ENCODE measurements at places on chromosomes 3 and 15.

DNA sequence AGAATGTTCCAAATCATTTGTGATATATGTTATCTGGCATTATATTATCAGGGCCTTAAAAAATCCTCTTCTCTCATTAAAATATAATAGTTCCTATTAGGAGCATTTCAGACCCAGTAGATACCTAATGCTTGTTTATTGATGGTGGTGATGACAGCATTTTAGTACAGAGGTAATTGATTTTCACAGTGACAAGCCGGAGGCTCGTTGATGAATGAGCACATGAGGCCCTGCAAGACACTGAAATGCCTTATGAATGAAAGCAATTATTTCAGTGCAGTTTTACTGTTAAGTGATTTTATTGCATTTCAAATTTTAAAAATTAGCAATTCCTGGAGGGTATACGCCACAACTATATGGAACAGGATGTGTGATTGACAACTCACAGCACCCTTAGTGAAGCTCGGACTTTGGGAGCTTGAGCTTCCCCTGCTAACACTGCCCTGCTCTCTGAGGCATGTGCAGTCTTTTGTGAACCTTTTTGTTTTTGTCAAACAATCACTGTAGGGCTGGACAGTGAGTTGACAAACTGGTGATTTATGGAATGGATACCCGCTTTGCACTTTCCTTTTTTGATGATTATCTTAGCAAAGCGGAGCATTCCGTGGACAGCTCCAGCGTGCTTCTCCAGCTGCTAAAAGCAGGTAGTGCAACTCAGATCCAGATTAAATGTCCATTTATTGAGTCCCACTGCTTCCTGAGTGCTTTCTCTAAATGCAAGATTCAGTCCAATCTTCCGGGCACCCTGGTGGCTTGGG is 187.0 kb upstream of the ATP10A start:
- no peak for DNase-seq

DNA sequence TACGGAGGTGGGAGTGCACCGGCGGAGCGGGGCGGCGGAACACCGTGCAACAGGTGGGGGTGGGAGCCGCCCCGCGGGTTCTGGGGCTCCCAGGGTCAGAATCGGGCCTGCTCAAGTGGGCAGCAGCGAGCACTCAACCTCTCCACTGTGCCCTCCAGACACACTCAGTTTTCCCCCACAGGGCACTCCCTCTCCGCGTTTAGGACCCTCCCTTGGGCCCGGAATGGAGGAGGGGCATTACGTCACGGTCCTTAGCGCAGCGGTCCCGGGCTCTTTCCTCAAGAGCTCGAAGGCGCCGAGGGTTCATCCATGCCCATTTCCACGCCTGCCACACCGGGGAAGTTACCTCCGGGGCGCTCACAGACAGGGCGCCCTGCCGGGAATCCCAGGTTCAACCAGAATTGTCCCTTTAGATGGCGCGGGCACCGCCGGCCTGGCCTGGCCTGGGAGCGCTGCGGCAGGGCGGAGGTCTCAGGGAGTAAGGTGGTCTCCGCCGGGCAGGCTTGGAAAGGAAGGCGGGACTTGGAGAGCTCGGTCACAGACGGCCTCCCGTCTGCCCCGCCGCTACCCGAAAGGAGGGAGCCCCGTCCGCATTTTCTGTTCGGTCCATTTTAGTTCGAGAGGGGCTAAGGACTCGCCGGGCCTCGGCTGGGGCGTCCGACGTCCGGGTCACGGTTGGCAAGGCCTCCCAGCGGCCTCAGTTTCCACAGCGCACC is 5.1 kb downstream of the RNU6-1 start:
- DNase-seq, result no peak

DNA sequence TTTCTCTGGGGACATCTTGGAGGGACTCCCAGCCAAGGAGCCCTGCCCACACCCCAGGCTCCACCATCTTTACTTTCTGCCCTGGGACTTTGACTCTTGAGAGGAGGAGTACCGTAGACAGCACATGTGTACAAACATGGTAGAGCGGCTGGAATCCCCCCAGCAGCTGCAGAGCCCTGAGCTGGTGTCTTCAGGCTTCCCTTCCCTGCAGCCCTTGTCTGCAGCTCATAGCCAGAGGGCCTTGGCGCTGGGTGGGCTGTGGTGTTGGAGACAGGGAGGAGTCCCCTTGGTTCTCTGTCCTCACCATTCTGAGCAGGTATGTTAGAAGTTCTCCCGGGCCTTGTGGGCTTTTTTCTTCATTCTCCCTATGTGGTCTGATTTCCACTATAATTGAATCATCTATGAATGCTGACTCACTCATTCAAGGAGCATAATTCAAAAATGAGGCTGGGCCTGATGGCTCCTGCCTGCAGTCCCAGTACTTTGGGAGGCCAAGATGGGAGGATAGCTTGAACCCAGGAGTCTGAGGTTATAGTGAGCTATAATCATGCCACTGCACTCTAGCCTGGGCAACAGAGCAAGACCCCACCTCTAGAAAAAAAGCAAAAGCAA is 97.8 kb upstream of the MEF2A start:
- no peak for DNase-seq

GRCh38 chr15:69559440-69560190 is 107.0 kb downstream of the RPLP1 start:
- no peak for DNase-seq

DNA sequence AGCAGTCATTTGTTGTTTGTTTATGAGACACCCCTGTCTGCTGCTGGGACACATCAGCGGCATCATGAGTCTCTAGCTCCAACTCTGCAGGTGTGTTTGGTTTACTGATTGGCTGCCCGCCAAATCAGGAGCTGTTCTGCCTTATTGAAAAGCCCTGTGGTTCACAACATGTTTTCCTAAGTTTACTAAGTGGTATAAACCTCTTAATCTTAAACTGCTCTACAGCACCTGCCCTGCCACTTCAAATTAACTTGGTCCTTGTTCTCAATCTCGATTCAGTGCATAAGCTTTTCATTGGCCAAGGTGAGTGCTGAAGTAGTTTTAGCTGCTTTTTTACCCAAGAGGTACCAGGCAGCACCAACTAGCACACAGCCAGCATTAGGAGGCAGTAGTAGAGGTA is 77.8 kb upstream of the WDR72 start:
- no peak for DNase-seq

GRCh38 chr15:101307897-101308603 is 13.0 kb upstream of the SNRPA1 start:
- DNase-seq, result no peak

- DNase-seq, result no peak
Observed at GRCh38 chr15:23694592-23694991, 7.5 kb upstream of the NDN start.

- DNase-seq, result no peak
Observed at GRCh38 chr3:185677146-185677829, 91.2 kb downstream of the SENP2 start.

DNA sequence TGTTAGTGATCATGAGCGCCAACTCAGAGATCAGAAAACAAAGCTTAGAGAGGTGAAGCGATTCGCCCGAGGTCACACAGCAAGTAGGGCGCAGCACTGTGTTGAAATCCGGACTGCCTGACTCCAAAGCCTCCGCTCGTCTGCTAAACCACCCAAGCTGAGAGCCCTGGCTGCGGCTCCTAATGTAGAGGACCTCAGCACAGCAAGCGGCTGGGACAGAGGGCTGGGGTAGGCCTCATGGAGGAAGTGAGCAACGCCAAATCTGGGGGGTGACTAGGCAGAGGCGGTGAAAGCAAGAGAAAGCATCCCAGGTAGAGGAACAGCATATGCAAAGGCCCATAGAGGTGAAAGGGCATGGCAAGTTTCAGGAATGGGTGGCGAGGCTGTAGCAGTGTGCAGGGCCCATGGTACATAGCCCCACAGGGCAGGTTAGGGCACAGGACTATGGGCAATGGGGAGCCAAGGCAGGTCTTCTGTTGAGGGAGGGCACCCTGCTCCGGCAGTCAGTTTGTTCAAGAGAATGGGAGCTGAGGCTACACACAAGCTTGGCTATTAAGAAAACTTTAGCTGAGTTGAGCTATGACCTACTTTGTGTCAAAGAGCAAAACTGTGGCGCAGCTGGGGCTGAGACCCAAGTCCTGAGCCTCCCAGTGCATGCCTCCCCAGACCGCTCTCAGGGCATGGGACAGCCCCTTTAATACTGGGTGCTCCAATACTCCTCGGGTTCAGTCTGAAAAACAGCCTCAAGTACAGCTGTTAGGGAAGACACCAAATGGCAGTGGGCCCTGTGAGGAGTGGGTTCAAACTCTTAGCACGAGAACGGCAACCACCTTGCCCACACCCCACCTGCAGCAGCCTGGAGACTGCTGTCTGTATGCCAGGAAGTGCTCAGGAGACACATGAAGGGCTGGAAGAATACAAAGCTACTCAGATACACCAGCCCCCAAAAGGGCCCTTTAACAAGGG is 988 bp upstream of the CFAP92 start:
- no peak for DNase-seq

- DNase-seq, result no peak
Observed at GRCh38 chr15:57609805-57610529, 18.3 kb downstream of the MYZAP start.

DNA sequence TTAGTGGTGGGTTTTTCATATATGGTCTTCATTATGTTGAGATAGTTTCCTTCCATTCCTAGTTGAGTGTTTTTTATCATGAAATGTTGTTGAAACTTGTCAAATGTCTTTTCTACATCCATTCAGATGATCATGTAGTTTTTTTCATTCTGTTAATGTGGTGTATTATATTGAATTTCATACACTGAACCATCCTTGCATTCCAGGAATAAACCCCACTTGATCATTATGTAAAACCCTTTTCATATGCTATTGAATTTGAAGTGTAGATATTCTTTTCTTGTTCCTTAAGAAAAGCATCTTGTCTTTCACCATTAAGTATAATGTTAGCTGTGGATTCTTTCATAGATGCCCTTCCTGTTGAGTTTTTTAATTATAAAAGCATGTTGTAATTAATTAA is 42.9 kb downstream of the PIAS1 start:
- no peak for DNase-seq

- no peak for DNase-seq
Observed at GRCh38 chr3:21979706-21980105, 228.7 kb upstream of the ZNF385D start.

DNA sequence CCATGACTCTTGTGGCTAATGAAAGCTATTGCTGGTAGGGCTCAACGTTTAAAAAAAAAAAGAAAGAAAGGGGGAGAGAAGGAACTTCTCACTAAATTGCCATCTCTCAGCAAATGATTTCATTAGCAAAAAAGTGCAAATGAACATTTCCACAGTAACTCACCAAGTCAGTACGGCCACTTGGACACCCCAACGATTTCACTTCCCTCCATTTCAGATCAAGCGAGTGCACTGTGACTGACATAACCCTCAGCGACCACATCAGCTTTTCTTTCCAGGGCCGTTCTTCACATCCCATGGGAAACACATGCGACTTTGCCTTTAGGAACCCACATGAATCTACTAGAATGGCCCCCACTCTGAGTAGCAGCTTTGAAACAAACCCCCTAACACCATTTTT is 71.6 kb downstream of the OSBPL10 start:
- no peak for DNase-seq

DNA sequence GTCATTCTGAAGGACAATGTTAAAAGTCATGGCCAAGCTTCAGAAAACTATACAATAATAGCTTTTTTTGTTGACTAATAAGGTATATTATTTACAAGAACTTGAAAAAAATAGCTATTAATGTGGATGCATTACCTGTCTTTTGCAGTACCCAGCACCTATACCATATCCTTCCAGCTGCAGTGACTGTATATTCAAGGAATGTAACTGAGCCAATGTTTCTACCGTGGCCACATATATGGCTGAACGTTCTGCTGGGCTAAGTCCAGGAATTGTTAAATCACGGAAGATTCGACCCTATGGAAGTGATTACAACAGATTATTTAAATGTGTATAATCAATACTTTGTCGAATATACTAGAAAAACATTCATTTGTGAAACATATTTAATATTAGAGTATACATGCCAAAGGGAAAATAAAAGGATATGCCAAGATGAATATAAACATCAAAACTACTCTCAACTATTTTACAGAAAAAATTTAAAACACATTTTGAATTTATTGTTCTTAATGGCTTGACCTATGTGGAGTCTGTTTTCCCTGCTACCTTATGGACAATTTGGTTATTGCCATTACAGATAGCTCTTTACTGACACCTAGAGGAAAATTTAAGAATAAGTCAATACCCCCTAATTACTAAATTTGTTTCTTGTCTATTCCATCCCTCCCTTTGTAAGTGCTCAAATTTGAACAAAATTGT is 17.6 kb downstream of the ACAD11 start:
- no peak for DNase-seq

GRCh38 chr15:99104788-99105513 is at the start of gene SYNM:
Gene SYNM (plus strand): TSS chr15:99105080. CDS start chr15:99105200, 120 bp downstream.
- no peak for DNase-seq

DNA sequence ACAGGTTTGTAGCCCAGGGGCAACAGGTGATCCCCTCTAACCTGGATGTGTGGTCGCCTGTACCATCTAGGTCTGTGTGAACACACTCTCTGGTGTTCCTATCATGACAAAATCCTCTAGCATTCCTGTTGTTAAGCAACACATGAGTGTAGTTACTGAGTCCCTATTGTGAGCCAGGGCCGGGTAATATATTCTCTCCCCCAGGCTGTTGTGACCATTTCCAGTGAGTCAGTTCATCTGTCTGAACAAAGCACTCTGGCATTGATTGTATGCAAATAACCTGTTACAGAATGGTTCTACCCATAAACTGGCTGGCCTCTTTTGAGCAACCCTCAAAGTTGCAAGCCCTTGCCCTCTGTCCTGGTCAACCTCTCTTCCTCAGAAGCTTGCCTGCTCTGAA is 2.6 kb upstream of the FLNB start:
- no peak for DNase-seq

GRCh38 chr3:46466273-46466672 is 1.6 kb upstream of the LTF start:
- no peak for DNase-seq

DNA sequence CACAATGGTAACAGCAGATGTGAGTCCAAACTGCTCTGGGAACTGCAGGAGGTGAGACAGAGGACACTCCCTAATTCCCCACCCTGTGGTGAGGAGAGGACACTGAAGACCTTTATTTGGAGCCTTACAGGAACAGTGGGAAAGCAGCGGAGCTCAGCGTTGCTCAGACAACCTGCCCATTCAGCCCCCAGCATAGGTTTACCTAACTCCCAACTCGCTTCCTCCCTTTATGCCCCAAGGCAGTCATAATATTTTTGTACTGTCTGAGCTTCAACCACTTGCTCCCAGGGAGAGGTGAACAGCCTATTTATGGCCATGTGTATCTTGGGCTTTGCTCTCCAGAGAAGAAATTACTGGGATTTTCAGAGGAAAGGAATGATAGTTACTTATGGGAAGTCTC is 34.1 kb downstream of the SHC4 start:
- DNase-seq, result no peak

Data from activated CD8-positive, alpha-beta memory T cell treated with anti-CD3 and anti-CD28 coated beads, Interleukin-2, amount 50 U/mL, for 4 hours (primary cell).